ENCODE measurements at places on chromosomes 12 and 14.

DNA sequence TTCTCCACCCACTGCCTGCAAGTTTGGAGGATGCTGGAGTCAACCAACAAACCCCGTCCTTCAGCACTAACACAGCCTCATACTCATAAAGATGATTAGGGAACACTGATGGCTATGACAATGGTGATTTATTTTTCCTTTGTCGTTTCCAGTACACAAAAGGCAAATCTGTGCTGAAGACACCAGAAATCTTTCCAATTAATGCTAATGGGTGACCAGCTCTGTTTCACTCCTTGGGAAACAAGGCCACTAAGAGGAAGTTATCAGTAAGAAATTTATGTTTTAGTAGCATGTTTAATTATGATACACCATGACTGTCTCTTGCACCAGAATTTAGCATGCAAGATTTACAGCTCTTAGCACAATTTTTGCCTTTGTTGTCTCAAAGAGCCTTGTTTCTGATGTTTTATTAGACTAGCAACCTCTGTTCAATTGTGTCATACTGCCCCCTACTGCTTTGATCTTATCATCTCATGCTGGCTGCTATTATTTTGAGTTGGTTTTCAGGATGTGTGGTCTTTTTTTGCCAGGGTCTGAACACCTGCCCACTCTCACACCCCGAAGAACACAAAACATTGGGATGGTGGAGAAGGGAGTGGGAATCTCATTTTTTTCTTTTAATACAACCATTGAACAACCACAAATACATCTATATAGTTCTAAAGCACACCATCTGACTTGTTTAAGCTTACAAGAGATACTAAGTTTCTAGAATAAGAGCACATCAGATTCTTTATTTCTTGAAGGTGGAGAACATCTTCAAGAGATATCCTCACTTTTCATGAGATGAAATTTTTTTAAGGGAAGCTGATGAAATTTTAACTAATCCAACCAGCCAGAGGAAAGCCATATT lies 160.9 kb downstream of the SPTSSA start:
- DNase-seq = no peak

DNA sequence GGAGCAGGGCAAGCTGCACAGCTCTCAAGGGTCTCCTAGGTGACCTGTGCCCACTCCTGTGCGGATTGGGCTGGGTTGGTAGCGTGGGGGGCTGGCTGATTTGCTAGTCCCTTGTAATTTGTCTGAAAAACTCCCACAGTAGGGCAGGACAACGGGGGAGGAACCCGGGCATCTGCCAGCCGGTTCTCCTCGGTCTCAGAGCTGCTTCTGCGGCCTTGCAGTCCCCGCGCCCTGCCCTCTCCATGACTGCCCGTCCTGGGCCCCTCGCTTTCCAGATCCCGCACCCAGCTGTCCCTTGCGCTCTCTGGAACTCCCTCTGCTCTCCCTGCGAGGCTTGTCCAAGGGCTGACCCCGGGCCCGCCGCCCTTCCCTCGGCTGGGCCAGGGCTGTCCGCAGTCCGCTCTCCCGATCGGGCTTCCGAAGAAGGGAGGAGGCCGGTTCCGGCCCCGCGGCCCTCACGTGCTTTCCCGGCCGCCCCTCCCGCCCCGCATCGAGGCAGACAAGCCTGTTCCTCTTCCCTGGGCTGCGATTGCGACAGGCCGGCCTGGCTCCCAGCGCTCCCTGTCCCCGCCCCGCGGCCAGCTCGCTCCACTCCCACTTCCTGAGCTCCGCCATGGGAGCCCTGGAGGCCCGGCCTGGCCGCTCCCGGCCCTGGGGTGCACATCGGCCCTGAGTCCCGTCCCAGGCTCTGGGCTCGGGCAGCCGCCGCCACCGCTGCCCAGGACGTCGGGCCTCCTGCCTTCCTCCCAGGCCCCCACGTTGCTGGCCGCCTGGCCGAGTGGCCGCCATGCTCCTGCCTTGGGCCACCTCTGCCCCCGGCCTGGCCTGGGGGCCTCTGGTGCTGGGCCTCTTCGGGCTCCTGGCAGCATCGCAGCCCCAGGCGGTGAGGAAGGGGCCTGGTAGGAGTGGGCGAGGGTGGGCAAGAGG lies at the start of gene LTBR:
Gene LTBR, plus strand, starts transcription at position 591 of the 927 bp plus-strand sequence. Its CDS starts 197 bp downstream, at position 788.
- no peak for DNase-seq

DNA sequence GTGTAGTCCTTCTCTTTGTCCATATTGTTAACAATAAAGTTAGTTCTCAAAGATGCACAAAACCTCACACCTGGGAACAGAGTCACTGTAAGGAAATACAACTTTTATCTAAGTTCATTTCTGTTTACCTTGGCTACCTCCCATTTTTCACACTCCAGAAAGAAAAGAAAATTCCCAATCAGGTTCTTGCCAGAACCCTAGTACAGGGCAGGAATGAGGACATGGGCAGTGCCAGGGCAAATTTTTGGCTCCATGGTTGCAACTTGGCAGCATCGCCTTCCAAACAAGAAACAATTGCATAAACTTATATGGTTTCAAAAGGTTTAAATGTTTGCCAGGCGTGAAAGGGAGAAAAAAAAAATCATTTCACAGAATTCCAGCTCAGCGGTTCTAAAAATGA lies 296.3 kb upstream of the PRKD1 start:
- DNase-seq = no peak

GRCh38 chr14:21940887-21941856 lies 267.6 kb upstream of the OR4E1 start:
- DNase-seq = no peak

GRCh38 chr14:96299441-96299840 lies 43.4 kb downstream of the BDKRB1 start:
- DNase-seq = no peak

DNA sequence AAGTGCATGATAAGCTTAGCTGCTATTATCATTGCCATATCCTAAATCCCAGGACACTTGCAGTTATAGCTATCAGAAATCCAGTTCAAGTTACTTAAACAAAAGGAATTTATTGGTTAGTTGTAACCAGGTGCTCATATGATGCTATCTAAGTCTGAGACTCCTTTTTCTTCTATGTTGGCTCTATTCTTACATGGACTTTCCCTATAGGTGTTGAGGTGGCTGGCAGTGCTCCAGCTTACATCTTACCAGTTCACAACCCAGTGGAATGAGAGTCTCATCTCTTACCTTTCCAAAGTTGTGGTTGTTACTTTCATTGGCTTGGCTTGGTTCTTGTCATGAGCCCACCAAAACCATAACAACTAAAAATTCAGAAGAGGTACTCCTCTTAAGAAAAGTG lies 94.6 kb downstream of the DACT1 start:
- no peak for DNase-seq

GRCh38 chr12:77045183-77045582 lies 20.2 kb downstream of the E2F7 start:
- no peak for DNase-seq

GRCh38 chr14:42862114-42862513 lies 1255.4 kb downstream of the LRFN5 start:
- DNase-seq = no peak

- DNase-seq = no peak
Measured at GRCh38 chr12:38695057-38695456, 210.3 kb downstream of the CPNE8 start.

GRCh38 chr12:13028825-13029570 lies 15.2 kb upstream of the FAM234B start:
- DNase-seq = no peak

- peak; percentile 71 for DNase-seq
Measured at GRCh38 chr14:77094672-77095284, 3.3 kb upstream of the CIPC start.

GRCh38 chr12:105369014-105369413 lies 38.5 kb downstream of the C12orf75 start:
- no peak for DNase-seq

DNA sequence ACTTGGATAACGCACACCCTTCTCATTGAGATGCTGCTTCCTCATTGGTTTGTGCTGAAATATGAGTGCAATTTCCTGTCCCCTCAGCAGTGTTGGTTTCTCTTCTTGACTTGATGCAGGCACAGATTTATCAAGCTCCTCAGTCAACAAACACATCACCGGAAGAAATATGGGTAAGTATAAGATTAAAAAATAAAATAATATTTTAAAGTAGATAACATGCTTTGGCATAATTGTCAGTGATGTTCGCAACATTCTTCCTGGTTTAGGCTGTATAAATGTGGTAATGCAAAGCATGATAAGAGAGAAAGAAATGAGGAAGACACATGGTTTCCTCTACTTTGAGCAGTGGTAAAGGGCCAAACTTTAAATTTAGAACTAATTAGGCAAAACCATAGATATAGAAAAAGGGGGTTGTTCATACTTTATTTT lies at the start of gene GPR65:
Gene GPR65, plus strand, starts transcription at position 86 of the 432 bp plus-strand sequence. CDS start 5,713 bp downstream, outside the sequence.
- no peak for DNase-seq

All from stimulated activated CD4-positive, alpha-beta T cell treated with anti-CD3 and anti-CD28 coated beads, Interleukin-12 subunit alpha, Interleukin-12 subunit beta, amount 100 ng/mL, for 4 hours (primary cell).